ENCODE measurements at places on chromosomes 5 and 9.

GRCh38 chr5:170303549-170303948, 6.0 kb upstream of the LCP2 start:
- DNase-seq = no peak

DNA sequence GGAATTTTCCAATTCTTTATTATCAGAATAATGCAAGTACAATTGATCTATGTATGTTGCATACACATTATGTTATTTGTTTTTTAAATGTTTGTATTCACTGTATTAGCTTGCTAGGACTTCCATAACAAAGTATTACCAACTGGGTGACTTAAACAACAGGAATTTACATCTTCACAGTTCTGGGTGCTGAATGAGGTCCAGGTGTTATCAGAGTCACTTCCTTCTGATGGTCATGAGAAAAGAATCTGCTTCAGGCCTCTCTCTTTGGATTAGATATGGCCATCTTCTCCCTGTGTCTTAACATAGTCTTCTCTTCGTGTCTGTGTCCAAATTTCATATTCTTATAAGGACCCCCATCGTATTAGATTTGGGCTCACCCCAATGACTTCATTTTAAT, 229.1 kb upstream of the TRPC7 start:
- DNase-seq = no peak

GRCh38 chr5:135493406-135494180, 41.4 kb upstream of the TIFAB start:
- DNase-seq = no peak

DNA sequence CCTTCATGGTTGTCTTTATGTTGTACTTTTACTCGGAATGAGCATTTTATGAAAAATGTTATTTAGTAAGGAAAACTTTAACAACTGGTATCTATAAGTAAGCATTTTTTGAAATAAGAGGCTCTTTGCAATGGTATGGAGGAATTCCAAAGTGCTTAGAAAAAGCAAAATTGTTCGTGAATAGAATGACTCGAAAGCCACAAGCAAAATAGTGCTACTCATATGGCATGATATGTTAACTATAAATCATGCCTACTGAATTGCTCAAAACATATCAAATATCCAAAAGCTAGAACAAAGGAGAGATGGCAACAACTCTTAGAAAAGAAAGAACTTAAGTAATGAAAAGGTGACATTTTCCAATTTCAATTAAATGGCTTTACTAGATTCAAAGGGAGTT, 216.3 kb downstream of the KIAA0825 start:
- no peak for DNase-seq

DNA sequence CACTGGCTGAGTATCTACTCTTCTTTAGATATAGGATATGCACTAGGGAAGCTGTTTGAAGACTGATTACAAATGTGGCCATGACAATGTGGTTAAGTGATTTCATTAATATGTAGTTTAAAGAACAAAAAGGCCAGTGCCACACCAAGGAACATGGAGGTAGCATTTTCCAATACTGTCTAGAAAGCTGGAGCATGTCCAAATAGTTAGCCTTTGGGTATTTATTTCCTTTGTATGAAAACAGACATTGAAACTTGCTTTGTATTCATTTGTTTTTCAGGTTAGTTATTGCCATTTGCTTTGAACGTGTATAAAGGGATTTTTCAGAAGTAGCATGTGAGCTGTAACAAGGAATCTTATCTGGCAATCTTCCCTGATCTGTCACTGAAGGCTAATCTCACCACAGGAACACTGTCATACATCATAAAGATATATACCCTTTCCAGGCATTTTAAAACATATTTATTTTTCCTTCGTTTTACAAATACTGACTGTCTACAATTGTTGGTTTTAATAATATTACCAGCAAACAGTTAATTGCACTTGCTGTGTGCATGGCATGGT, 93.4 kb downstream of the PLPPR1 start:
- DNase-seq = peak; percentile 31

GRCh38 chr9:124947727-124948391, 7.0 kb upstream of the GOLGA1 start:
- no peak for DNase-seq

DNA sequence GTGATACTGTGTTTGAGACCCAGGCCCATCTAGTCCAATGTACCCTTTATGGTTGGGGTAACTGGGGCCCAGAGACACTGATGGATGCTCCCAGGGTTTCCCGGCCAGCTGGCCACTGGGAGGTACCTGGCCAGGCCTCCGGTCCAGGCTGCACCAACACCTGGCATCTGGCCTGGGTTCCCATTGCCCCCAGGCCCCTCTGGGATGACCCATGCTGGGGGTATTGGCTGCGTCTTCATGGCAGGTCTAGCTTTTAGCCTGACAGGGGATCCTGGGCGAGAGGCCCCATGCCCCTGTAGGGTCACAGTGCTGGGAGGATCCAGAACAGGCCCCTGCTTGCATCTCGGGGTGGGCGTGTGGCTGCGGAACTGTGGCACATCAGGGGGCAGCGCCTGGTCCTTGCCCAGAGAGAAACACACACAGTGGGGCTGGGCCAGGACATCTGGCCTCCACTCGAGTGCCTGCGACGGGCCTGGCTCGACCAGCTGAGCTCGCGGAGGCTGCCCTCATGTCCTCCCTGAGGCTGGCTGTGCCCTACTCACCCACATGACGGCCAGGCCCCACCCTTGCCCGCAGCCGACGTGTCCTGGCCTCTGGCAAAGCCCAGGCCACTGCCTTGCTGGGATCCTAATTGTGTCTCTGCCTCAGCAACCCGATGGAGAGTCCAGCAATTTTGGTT, 21.5 kb upstream of the COL5A1 start:
- no peak for DNase-seq

DNA sequence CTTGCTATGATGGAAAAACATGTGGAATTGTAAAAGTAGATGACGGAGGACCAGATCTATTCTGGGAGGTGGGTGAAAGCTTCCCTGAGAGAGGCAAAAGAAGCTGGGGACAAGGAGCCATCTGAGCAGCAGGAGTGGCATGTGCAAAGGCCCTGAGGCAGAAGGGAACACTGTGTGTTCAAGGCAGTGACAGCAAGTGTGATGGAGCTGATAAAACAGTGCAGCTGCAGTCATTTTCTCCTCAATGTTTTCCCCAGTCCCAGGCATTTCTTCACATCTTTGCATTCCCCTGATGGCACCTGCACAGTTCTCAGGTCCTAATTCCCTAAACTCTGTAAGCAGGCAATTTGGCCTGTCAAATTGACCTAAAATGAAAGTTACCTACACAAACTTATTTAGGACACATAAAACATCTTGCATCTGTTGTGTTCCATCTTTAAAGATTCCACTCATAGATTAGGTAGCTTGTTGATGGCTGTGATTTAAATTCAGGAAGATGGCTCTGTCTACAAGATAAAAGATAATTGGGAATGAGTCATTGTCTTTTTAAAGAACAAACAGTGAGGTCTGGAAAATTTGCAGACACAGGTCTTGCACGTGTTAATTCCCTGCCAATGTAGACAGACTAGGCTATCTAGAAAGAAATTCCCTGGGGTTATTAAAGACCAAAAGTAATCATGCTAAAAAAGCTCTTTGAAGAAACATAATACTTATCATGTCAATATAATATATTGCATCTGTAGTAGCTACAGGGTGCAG, 289.6 kb upstream of the SGCD start:
- no peak for DNase-seq

DNA sequence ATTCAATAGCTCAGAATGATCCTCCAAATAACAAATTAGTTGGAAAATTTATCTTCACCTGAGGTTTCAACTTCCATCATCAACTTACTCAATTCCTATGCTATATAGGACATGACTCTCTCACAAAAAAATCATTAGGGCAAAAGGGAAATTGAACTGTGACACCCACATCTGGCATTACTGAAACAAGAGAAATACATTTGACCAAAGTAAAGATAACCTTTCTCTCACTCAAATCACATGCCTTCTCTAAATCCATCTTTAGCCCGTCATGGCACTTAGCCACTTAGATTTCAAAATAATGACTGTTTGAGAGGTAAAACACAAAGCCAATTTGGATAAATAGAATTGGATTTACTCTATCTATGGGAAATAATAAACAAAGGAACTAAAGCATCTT, 126.4 kb downstream of the ADAMTS6 start:
- no peak for DNase-seq

DNA sequence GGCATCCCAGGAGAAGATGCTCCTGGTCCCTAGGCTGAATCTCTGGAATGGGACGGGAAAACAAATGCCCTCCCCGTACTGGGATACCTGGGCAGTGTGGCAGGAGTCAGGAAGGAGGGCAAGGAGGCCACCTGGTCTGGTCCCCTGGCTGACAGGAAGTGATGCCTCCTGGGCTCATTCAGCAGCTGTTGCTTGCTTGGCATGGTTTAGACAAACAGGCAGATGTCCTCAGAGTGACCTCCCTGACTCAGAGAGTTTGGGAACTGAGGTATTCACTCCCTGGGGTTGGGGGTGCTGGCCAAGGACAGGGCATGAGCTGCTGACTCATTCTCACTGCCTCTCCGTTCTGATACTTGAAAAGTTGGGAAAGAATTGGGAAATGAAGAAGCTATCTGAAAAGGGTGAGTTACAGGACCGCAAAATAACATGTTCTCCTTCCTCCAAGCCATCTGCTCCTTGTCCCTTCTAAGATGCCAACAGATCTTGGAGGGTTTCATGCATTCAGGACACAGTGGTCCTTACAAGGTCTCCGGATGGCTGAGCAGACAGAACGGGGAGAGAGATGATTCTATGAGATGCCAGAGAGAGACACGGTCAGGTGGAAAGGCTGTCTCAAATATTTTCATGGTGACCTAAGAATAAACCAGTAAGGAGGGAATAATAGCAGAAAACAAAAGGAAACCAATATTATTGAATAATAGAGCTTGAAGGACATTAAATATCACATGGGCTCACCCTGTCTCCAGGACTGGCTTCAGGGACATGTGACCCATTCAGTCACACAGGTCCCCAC, 534.5 kb downstream of the BNC2 start:
- DNase-seq = no peak

- no peak for DNase-seq
Observed at GRCh38 chr9:118302721-118303120, 598.5 kb downstream of the TLR4 start.

GRCh38 chr9:116975126-116975525, 288.0 kb downstream of the TRIM32 start:
- no peak for DNase-seq

GRCh38 chr5:77066184-77066583, 20.9 kb downstream of the ZBED3 start:
- no peak for DNase-seq

DNA sequence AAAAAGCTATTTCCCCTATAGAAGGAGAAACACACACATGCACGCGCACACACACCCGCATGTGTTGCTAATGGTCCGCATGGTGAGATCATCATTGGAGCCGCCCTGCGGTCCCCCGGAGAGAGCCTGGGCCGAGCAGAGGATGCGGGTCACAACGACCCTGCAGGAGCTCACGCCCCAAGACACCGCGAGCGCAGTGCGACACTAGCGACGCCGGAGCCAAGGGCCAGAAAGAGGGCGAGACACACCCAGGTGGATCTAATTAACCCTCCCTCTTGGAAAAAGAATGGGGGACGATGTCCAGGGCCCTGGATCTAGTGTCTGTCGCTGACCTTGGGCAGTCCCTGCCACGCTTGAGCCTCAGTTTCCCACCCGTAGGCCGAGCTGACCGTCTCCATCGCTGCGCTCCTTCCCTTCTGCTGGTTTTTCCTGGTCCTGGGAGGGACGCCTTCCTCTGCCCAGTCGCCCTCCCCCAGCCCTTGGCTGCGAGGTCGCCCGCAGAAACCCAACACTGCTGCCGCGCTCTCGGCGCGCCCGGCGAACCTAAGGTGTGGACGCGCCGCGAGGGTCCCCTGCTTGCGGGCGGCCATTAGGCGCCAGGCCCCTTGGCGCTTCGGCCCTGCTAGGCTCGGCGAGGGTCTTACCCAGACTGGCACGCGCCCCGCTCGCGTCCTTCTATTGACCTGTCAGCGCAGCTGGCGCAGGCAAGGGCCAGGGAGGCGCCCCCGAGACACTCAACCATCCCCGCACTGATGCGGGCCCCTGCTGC, 47.5 kb upstream of the RNF20 start:
- DNase-seq = peak; percentile 80

DNA sequence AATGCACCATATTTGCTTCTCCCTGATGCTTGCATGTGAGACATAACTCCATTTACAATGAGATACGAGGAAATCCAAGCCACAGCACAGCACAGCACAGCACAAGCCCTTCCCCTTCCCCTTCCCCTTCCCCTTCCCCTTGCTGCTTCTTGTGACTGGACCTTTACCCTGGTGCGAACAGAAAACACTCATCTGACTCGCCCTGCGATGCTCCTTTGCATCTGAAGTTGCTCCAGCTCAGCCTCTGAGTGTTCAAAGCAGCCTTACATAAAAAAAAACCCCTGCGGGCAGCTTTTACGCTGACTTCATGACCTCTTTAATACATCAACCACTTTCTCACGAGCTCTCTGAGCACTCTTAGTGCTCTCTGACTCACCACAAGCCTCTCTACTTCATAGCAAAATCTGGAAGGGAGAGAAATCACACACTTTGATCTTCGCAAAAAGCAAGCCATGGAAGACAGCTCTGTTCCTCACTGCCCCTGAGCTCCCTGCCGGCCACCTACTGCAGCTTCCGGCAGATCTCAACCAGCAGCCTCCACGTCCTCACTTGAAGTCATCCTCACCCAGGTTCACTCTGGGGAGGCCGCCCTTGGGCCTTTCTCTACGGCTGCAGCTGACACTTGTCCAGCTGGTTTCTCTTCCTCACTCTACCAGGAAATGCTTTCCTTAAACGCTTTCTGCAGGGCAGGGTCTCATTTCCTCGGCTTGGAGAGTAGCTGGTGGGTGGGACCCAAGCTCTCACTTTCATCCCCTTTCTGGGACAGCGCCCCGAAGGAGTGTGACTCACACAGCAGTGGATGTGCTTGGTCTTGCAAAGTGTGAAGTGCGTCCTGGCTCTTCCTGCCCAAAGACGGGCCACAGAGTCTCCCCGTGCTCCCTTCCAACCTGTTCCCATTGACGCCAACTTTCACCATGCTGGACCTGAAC, 5.3 kb downstream of the SLC34A1 start:
- DNase-seq = no peak

DNA sequence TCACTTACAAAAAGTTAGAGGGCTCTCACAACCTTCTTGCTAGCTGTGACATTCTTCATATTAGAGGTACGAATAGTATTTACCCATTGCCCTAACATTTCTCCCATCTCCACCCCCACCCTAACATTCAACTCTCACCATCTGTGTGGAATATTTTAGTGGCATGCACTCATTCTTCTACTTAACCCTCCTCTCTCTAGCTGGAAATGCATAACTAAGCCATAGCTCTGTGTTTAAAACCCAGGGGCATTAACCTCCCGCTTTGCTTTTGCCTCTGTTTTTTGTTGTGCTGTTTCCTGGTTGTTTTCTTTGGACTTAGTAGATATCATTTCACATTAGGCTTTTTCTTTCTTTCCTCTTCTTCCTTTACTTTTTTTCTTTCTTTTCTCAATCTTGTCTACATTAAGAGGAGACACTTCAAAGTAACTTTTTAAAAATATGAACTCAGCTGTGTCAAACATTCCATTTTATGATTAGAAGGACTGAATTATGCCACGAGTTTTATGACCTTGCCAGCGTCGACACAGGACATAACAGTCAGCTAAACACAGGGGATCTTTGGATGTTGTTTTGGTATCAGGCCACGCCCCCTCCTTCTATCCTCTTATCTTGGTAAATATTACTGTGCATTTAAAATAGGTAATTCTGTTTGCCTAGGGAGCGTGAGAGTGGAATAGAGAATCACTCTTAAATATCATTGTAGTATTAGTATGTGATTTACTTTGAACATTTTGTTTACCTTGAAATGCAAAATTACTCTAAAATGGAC, 236.0 kb downstream of the CD180 start:
- DNase-seq = no peak

GRCh38 chr9:33167972-33168461, 881 bp upstream of the B4GALT1 start:
- no peak for DNase-seq

GRCh38 chr5:15938186-15938585, 241.4 kb downstream of the MARCHF11 start:
- no peak for DNase-seq

All from COR-L47 (cell line).